ENCODE measurements at places on chromosomes 7 and 10.

DNA sequence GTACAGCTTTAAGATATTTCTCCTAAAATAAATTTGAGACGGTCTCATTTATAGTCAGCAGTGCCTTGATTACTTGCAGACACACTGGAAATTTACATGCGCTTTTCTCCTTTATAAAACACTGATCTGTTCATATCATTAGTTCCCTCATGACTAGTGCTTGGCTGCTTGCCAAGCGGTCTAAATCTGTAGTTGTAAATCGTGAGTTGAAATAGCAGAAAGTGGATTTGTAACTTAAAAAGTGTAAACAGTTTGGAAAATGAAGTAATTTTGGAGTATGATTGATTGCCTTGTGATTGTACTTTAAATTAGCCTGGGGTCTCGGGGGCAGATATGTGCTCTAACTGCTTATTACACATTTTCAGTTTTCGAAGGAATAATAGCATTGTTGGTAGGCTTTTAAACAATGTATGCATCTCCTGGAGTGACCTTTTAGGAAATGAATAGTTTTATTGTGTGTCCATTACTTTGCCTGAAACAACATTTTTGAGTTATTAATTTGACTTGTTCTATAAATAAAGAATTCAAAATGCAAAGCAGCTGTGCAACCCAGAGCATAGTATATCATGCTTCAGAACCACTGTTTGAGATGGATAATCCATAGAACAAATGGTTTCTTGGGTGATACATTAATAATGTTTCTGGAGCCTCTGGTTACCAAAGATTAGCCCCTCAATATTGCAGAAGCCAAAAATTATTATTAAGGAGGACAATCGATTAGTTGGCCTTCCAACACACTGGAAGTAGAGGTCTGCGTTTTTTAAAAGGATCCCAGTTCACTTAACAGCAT lies 73.3 kb downstream of the ARID5B start:
- DNase-seq: peak; percentile 46

DNA sequence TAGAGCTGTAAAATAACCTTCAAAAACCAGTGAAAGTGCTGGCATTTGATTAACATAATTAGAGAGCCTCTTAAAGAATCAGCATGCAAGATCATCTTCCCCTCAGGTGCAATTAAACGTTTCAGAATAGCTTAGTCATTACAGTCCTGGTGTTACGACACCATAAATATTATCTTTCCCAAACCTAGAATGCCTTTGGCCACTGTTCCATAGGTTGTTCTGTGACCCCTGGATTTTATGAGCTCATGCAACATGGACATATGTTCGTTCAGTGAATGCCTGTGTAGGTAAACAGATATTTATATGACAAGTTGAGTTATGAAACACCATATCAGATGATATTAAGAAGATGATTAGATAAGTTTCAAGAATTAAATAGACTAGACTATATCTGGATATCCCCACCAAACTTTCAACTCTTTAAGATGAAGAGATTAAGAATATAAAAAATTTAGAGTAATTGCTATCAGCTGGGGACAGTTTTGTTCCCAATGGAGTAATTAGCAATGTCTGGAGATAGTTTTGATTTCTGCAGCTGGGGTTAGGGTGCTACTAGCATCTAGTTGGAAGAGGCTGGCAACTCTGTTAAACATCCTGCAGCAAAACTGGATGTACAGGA lies 263.5 kb upstream of the DKK1 start:
- no peak for DNase-seq

GRCh38 chr10:11437391-11438142 lies 173.9 kb downstream of the USP6NL start:
- DNase-seq: no peak

DNA sequence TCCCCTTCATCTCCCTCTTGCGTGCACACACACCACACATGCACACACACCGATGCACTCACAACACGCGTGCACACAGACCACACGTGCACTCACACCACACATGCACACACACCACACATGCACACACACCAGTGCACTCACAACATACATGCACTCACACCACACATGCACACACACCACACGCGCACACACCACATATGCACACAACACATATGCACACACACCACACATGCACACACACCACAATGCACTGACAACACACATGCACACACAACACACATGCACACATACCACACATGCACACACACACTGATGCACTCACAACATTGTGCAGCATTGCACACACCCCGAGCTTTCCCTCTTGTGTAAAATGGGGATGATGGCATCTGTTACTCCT lies 68.1 kb downstream of the TRRAP start:
- no peak for DNase-seq

- no peak for DNase-seq
Observed at GRCh38 chr10:84256510-84257342, 11.9 kb downstream of the RGR start.

DNA sequence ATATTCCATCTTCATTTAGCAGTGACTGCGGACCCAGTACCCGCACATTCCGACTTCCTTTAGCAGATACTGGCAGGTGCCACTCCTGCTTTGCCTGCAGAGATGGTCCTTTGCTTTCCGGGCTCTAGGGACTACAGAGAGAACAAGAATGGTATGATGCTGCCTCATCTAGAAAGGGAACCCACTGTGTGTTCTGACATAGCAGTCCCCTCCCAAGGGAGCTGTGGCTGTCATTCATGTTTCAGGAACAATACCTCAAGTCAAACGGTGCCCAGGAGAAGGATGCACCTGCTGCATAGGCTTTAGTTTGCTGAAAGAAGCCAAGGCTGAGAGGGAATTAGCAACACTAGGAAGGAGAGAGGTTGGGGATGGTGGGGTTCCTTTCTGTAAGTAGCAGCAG lies 15.9 kb upstream of the TMEM72 start:
- no peak for DNase-seq

DNA sequence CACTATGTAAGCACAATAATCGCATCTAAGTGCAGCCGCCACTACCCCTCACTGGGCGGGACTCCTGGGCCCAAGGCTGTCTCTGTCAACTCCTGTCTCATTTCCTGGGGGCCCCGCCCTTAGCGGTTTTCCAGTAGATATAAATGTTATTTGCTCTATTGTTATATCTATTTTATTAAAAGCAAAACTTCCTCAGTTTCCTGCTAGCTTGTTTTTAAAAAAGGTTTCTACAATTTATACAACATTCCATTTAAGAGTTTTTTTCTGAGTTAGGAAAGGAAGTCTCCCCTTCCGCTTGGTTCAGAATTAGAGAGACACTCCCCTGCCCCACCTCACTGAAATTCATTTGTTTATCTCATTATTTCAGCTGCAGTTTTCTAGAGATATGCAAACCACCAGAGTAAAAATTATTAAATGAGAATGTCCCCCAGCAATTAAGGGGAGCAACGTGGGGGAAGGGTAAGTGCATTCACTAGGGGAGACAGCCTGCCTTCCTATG lies 82.7 kb downstream of the RAMP3 start:
- DNase-seq: no peak

DNA sequence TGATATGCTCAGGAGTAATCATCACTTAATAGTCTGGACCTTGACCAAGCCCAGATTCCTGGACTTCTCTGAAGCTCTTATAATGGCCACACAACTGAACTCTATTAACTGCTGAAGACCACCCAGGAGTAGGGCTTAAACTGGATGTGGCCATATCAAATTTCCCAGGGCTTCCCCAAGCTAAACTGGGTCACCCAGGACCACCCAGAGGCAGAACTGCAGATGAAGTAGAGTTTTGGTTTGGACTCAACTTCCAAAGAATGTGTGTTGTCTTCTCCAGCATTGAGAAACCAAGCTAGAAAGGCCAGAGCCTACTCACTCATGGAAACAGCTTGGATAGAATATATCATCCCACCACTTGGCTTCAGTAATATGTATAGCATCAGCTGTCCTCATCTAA lies 358.2 kb upstream of the MEOX2 start:
- no peak for DNase-seq

DNA sequence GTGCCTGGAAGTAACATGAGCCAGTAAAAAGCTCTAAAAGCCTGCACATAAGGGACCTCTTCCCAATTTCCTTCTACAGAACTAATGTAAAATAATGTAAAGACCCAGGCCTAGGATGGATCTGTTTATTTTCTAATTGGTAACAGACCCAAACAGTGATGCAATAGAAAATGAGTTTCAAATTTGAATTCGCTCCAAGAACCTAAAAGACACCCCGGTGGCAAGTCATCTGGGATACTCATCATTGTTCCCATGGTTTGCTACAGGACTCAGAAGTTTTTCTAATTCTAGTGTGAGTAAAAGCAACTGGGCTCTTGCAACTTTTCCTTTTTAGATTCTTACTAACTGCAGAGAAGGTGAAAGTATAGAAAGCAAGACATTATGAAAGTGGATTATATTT lies 271.3 kb upstream of the CACNA2D1 start:
- no peak for DNase-seq

- no peak for DNase-seq
Observed at GRCh38 chr7:122068046-122068445, 76.0 kb downstream of the AASS start.

DNA sequence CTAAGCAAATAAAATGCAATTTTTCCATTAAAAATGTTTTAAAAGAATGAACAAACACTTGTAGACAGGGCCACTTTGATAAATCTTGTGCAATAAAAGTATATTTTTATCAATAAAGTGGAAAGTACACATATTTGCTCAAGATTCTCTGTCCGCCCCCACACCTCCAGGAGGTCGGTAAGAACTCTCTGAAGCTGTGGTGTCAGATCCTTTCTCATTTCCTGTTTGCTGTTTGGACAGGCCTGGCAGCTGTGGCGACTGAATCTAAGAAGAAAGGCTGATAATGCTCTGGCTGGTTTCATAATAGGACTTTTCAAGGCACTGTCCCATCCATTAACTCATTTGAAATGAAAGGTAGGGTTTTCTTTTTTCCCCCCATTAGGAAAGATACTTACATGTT lies 15.3 kb upstream of the ASB4 start:
- no peak for DNase-seq

GRCh38 chr7:19410106-19410505 lies 264.9 kb upstream of the FERD3L start:
- DNase-seq: no peak

GRCh38 chr7:30881448-30881847 lies 30.2 kb upstream of the AQP1 start:
- no peak for DNase-seq

DNA sequence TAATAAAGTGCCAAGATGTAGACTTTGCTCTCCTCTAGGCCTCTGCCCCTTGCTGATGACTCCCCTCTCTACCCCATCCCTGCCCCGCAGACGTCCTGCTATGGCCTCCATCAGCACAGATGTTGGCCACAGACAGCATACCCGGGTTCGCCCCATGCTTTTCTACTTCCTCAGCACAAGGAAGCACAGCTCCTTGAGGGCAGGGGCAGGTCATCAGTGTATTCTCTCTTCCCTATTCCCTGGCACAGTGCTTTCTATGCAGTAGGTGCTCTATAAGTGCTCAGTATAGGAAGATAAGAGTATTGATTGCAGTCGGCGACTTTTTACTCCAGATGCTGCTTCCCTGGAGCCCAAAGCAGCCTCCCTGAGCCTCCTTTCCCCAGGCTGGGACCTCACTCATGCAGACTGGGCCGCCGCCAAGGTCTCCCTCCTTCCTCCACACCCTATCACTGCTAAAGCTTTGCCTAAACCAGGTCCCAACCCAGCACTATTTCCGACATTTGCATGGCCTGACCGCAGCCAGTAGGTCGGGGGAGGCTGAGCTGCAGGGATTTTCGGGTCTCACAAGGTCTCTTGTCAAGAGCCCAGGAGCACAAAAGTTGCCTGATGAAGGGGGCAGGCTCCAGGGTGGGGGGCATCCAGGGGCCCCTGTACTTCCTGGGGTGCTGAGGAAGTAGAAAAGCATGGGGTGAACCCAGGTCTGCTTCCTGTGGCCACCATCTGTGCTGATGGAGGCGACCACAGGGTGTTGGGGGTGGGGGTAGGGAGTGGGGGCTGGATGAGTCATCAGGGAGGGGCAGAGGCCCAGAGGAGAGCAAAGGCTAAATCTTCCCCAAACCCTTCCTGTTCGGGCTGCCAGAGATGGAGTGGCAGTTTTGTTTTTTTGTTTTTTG lies 8.0 kb downstream of the CALHM3 start:
- DNase-seq: peak; percentile 14

DNA sequence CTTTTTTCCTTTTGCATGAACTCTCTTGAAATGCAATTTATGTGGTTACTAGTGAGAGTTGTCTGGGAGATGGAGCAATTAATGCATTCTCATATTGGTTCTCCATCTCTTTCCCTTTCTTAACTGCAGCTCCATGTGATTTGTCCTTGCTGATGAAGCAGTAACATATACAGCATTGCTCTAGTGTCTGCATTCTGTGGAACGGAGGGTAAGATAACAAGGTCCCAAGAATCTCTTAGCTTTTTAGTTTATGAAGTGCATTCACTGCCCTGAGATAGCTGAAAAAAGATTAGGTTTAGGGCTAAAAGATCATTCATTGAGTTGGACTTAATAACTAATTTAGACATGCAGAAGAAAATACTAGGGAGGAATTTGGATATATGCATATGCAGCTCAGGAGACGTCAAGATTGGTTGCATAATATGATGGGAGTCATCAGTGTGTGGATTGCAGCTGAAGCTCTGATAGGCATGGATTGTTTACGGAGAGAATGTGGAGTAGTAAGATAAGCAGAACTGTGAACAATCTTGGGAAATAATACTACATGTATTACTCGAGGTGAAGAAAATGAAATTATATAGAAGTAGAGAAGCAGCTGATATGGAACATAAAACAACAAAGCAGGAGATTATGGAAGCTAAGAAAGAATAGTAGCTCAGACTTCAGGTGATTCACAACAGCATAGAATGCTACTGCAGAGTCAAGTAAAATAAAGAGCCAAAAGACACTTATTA lies 404.7 kb downstream of the ARL4A start:
- DNase-seq: no peak

- DNase-seq: no peak
Observed at GRCh38 chr10:35638101-35638500, 4.0 kb downstream of the FZD8 start.

GRCh38 chr10:78301891-78302738 lies 268.5 kb downstream of the RPS24 start:
- DNase-seq: no peak

GRCh38 chr10:85544956-85545355 lies 821.6 kb downstream of the GRID1 start:
- DNase-seq: no peak

DNA sequence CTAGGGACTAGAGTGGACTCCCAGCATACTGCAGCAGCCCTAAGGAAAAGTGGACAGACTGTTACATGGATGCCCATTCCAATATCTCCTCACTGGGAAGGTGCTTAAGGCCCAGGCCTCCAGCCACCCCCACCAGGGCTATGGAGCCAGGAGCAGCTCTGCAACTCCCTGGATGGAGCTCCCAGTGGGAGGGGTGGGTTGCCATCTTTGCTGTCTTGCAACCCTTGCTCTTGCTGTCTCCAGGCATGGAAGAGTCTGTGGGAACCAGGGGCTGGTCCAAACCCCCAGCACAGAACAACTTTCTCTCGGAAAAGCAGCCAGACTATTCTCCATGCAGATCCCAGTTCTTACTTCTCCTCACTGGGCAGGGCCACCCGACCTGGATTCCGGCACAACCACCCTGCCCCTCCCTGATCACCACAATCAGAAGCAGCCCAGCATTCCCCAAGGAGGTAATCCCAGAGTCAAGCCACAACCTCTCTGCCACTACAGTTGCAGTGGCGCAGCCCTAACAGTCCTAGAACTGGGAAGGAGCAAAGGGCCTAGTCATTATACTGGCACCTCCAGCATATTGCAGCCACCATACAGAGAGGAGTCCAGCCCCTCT lies 41.8 kb upstream of the ZNF488 start:
- DNase-seq: no peak

GRCh38 chr10:131981429-131982184 lies at the start of gene BNIP3:
BNIP3 (minus strand) TSS chr10:131981923; CDS start chr10:131981806, 117 bp downstream.
- DNase-seq: peak; percentile 65

- no peak for DNase-seq
Observed at GRCh38 chr7:128876127-128876526, 13.5 kb downstream of the ATP6V1F start.
